Activated effector memory CD4-positive, alpha-beta T cell treated with Interleukin-2 at 50 U/mL for 16 hours (primary cell): ENCODE measurements at places on chromosomes 5 and 9.

DNA sequence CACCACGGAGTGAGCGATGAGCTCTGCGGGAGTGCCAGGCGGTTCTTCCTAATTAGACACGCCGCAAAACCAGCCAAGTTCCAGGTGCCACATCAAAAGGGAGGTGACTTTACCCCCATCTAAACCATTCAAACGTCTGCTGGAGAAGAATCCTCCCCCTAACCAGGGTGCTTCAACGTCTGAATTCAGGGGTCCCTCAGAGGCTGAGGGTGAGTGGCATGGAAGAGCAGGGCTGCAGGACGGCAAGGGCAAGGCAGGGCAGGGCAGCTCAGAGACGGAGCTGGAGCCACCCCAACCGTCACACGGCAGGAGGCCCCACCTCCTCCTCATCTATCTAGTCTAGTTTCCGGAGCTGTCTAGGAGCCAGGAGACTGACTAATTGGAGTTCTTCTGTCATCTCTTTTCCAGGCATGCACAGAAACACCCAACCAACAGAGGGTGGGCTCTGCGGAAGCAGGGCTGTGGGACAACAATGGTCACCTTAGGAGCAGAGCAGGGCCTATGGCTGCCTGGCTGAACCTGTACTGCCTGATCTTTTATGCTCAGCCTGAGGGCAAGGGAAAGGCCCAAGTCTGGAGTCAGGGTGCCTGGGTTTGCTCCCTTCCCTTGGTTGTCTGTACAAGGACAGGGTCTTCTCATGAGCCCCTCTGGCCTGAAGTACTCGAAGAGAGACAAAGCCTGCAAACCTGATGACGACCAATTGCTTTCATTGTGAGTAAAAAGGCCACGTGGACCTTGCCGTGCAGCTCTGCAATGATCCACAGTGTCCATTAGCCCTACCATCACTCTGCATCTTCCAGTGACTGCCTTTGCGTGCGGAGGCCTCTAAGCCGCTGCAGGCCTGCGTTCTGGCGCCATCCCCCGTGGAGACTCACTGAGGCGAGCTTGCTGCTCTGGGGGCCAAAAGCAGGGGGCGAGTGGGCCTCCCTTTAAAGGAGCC lies 81.0 kb upstream of the SLC25A51 start:
- no peak for DNase-seq

DNA sequence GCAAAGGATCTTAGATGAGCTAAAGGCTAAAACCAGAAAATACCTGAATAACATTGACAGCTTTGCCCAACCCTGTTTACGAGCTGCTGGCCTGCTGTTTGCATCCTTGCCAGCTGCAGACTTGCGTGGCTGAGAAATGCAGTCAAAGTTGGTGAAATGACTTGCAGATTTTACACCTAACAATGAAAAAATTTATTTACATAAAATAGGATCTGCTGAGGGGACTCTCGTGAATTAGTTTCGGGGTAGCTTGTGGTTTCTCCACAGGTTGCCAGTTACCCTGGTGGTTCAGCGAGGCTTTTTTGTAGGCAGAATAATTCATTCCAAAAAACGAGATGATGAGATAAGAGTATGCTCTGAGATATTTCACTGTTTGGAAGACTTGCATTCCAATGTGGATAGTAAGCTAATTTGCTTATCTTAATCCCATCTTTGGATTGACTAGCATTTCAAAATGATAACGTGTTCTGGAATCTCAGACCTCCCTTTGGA lies 65.7 kb upstream of the FANCC start:
- no peak for DNase-seq

- DNase-seq: no peak
Observed at GRCh38 chr9:4842734-4843133, 50.0 kb downstream of the RCL1 start.

GRCh38 chr5:143562935-143563334 lies 159.4 kb upstream of the NR3C1 start:
- DNase-seq: no peak

DNA sequence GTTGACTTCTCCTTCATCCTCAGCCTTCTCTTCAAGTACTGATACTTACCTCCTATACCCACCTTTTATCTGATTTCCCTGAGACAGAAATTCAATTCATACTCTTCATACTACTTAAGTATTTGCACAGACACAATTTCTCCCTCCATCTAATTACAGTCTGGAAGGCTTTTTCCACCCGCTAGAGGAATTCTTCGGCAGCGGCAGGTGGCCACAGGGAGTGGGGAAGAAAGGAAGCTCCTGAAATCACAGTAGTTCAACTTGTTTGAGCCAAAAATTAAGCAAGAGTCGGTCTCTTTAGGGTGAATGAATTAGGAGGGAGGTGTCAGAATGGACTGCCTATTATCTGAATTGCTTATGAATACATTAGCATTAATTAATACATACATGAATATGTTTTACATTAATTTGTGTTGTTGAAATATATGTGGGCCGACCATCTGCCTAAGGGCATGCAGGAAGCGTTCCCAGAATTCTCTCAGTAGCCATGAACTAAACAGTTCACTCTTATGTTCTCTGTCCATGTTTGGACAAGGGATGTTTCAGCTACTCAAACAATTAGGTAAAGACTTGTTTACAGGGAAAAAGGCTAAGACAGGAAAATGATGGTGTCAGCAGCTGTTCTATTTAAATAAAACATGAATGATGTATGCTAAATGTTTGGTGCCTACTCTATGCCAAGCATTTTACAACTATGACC lies 101.4 kb upstream of the SMARCA2 start:
- DNase-seq: no peak

- no peak for DNase-seq
Observed at GRCh38 chr5:139021346-139021745, 146.2 kb upstream of the LRRTM2 start.

DNA sequence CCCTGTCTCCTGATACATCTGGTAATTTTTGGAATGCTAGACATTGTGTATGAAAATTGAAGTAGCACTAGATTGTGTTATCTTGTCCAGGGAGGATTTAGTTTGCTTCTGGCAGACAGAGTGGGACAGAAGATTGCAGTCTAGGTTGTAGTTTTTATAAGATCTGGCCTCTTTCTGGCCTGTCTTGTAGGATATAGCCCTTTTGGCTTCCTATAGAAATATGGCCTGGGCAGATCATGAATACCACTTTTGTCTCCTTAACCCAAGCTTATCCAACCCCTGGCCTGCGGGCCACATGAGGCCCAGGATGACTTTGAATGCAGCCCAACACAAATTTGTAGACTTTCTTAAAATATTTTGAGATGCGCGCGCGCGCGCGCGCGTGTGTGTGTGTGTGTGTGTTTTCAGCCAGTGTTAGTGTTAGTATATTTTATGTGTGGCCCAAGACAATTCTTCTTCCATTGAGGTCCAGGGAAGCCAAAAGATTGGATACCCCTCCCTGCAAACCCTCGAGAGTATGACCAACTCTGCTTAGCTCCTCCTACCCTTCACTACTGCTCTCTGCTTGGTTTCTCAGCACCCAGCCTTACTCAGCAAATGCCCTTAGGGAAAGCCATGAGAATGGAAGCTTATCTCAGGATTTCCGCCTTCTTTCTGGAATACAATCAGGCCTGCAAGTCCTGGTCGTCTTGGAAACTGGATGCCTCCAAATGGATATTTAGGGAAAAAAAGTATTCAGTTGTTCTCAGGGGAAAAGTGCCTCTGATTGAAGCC lies 26.5 kb downstream of the ANKRD33B start:
- DNase-seq: no peak

- DNase-seq: no peak
Observed at GRCh38 chr5:14212838-14213237, 69.7 kb downstream of the TRIO start.

GRCh38 chr5:10913841-10914240 lies 152.8 kb upstream of the DAP start:
- DNase-seq: no peak

GRCh38 chr5:51278539-51278938 lies 104.7 kb upstream of the ISL1 start:
- DNase-seq: no peak

- no peak for DNase-seq
Observed at GRCh38 chr5:180817893-180818674, 15.5 kb upstream of the MGAT1 start.

DNA sequence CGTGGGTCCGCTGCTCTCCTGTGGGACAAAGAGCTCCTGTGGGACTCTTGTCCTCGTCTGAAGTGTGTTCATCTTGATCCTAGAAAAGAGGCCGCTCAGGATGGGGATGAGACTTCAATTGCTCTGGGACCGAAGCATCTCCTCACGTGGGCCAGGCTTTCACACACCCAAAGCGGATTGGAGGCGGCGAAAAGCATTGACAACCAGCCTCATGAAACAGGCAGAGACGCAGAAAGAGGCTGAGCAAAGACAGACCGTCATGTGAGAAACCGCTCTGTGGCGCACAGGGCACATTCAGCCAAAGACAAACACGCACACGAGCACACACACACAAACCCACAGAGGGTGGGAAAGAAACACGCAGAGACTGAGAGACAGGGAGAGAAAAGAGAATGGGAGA lies 479.5 kb downstream of the SPATA31A7 start:
- DNase-seq: no peak

DNA sequence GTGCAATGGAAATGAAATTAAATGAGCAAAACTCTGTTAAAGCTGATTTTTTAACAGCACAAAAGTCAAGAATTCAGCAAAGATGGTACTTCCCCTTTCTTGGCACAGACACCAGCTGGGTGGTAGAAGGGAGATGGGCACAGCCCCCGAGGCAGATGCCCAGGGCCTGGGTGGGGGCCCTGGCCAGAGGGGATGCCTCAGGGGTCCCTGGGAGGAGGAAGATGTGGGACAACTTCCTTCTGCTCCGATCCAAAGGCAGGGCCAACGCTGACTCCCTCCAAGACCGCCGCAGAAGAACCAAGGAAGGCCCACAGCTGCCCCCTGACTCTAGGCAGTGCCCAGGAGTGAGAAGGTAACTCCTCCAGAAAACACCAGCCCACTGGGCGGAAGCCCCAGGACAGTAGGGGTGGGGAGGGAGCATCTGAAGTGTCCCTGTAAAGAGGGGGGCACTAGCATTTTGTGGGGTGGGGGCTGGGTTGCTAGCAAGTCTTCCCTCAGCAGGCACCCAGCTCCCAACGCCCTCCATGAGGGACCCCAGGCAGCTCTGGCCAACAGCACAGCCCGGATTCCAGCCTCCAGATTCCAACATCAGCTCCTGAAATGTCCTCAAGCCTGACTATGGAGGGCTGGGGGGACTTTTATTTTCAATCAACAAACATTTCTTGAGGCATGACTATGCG lies 4.9 kb downstream of the NACC2 start:
- no peak for DNase-seq

GRCh38 chr5:140287801-140288521 lies 14.9 kb downstream of the PFDN1 start:
- no peak for DNase-seq

GRCh38 chr9:137987244-137988030 lies 109.9 kb downstream of the CACNA1B start:
- DNase-seq: no peak

GRCh38 chr5:171299851-171300250 lies 9.2 kb upstream of the TLX3 start:
- no peak for DNase-seq

DNA sequence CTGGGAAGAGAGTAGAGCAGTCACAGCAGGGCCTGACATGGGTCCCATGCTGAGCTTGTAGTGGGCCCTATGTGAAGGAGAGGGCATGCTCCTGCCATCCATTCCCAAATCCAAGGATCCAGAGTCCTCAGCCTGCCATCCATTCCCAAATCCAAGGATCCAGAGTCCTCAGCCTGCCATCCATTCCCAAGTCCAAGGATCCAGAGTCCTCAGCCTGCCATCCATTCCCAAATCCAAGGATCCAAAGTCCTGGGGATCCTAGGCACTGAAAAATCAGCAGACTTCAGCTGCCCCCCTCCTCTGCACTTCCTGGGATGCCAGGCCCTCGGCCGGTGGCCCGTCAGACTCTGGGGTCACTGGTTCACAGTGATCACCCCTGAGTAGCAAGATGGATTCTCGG lies 33.6 kb downstream of the THBS4 start:
- DNase-seq: no peak

DNA sequence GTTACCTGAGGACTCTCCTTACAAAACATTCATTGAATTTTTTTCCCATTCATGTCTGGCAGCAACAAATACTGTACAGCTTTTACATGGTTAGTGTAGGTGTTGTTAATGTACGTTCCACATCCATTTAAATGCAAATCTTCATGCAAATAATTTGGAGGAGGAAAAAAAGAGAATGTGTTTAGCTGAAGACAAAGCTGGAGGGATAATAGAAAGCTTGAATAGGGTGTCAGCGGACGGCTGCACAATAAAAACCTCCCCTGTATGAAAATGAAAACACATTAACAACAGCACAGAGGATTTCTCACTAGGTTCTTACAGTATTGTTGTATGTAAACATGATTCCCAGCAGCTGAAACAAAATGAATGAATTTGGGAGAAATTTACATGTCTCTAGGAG lies 231.5 kb downstream of the ZNF608 start:
- DNase-seq: no peak

DNA sequence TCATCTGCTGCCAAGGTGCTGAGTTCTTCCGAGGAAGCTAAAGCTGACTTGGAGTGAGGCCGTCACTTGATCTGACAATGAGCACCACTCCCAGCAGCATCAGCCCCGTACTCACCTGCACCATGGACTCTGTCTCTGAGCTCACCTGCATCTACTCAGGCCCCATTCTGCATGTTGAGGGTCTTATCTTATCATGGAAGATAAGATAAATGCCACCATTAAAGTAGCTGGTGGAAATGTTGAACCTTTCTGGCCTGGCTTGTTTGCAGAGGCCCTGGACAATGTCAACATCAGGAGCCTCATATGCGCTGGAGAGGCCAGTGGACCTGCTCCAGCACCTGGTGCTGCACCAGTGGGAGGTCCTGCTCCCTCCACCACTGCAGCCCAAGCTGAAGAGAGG lies 35.0 kb upstream of the HMGCS1 start:
- DNase-seq: no peak

- DNase-seq: no peak
Observed at GRCh38 chr5:54514841-54515432, 2.6 kb upstream of the SNX18 start.

GRCh38 chr5:42879291-42879690 lies 67.6 kb upstream of the SELENOP start:
- no peak for DNase-seq

- DNase-seq: no peak
Observed at GRCh38 chr9:77898864-77899263, 132.7 kb downstream of the GNAQ start.

DNA sequence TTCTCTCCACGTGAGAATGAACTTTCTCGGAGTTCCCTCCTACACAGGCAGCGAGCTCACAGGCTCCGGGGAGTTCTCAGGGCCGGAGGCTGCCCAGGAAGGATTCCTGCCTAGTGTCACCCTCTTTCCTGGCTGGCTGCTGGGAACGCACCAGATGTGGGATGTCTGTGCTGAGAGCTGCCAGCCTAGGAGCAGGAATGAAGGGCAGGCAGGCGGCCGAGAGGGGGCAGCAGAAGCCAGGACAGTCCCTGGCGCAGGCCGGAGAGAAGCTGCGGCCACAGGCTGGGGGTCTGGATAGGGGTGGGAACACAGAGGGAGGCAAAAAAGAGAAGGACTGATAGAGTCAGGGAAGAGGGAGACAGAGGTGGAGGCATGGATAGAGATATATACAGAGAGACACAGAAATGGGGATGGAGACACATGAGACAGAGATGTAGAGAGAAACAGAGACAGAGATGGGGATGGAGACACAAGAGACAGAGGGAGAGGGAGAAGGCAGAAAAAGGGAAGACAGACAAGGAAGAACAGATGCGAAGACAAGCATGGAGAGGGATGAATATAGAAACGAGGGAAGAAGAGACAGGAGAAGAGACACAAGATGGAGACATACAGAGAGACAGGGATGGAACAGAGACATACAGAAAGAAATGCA lies 25.3 kb upstream of the ENHO start:
- DNase-seq: no peak

GRCh38 chr9:68507130-68507805 lies 33.4 kb downstream of the TMEM252 start:
- no peak for DNase-seq

GRCh38 chr9:92141144-92142129 lies 26.2 kb upstream of the SPTLC1 start:
- no peak for DNase-seq
